Suppressor macrophage treated with lipopolysaccharide for 4 hours (primary cell): ENCODE measurements at places on chromosomes 4 and X.

DNA sequence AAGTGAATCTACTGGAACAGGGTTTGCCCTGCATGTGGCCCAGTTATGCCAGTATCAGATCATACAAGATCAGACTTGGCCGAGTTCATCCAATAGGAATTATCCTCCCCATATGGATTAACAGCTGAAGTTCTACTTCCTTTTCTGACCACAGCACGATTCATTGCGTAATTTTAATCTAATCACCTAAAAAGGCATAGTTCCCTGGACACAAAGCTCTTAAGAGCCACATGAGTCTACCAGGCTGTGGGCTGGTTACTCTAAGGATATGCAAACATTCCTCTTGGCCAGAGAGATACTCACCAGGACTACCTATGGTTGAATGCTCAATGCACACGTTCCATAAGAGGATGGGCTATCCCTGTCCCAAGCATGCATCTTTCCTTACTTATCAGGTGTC, 46.9 kb downstream of the CHST7 start:
- DNase-seq: no peak

- no peak for DNase-seq
Measured at GRCh38 chrX:112857478-112857878, 16.8 kb upstream of the AMOT start.

DNA sequence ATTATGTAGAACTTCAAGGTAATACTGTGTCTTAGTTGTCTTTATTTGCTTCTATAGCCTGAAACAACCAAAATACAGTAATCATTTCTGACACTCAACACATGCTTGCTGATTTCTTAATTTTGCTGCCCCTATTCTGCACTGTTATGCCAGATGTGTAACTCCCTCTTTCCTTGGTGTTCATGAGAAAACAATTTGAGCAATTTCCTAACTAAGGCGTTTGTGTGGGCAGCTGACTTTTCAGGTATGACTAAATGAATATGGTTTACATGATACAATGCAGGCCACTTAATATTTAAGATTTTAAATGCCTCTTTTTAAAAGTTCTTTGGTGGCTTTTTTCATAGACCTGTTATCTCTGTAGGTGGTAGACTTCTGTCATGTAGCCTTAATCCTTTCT, 46.1 kb upstream of the CENPE start:
- DNase-seq: no peak

DNA sequence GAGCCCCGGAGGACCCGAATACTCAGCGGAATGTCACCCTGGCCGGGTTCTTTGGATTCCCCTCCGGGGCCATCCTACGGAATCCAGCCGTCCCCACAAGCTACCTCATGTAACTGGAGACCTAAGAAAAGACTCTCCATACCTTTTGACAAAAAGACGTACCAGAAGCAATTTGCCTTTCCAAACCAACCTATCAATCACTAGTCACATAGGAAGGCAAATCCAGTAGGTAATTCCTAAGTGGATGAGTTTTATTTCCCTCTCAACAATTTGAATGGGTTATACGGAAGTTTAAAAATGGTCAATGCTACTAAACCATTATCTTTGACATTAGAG, 16.8 kb downstream of the POU4F2 start:
- DNase-seq: no peak
